CD4-positive, alpha-beta T cell treated with Interleukin-21 for 1 hour (primary cell): ENCODE measurements at places on chromosomes 12 and 14.

DNA sequence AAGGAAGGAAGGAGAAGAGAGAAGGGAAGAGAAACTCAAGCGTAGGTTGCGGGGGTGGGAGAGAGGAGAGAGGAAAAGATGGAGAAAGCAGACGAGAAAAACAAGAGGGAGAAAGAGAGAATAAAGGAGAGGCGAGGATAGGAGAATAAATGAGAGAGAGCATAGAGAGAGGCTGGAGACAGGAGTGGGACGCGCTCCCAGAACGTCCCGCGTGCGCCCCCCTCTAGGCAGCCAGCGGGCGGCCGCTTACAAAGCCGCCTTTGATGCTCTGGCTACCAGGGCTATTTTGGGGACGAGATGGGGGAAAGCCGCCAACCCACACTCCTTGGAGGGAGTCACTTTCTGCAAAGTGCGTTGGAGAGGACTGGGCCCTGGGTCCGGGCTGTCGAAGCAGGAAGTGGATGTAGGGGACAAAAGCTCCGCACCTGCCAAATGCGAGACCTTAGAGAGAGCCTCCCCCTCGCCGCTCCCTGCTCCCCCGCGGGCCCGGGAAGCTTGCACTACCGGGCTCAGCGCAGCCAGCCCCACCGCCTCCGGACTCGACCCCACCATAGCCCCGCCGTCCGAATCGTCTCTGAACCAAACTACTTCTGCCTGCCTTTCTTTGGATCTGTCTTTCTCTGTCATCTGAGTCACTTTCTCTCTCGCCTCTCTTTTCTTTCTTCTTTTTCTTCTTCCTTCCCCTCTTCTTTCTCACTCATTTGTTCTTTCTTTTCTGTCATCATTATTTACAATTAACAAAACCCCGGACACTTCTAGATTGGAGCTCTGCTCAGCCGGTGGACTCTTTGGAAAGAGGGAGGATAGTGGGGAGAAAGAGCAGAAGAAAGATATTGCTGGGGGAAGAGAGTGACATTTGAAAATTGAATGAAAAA, 8.0 kb downstream of the ASCL1 start:
- no peak for DNase-seq

GRCh38 chr12:130128790-130129735, 33.2 kb upstream of the FZD10 start:
- no peak for DNase-seq

- no peak for DNase-seq
Observed at GRCh38 chr12:38151991-38152700, 164.4 kb upstream of the ALG10B start.

DNA sequence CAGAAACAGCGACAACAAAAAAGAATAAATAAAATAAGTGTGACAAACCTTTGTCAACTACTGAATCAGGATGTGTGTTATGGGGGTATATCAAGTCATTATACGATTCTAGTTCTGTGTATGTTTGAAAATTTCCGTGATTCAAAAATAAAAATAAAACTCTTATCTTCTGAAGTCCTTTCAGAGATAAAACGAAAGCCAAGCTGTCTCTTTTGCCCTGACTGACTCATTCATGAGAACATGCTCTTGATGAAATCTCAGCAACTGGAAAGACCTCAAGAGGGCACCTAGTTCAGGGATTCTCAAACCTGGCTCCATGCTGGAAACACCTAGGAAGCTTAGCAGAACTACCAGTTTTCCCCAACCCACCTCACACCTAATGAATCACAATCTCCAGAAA, 9.2 kb downstream of the FOXN3 start:
- DNase-seq, result no peak

GRCh38 chr14:24425704-24426103, 3.8 kb downstream of the CBLN3 start:
- peak; percentile 46 for DNase-seq

DNA sequence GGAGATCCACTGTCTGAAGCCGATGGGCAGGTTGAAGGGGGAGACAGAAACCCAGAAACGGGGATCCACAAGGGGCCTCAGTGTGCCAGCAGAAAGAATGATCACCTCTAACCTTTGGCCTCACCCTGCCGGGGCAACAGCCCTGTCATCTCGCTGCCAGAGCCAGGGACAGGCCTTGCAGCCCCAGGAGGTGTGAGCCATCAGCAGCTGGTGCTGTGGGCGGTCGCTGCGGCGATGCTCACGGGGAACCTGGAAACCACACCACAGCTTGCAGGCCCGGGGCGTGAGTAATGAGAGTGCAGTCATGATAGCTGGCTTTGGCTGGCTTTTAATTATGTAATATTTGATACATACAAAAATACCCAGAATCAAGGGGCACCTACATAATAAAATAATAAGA, 4.7 kb upstream of the TTC7B start:
- DNase-seq, result peak; percentile 68

- no peak for DNase-seq
Observed at GRCh38 chr14:96145116-96145864, 59.3 kb upstream of the BDKRB2 start.

DNA sequence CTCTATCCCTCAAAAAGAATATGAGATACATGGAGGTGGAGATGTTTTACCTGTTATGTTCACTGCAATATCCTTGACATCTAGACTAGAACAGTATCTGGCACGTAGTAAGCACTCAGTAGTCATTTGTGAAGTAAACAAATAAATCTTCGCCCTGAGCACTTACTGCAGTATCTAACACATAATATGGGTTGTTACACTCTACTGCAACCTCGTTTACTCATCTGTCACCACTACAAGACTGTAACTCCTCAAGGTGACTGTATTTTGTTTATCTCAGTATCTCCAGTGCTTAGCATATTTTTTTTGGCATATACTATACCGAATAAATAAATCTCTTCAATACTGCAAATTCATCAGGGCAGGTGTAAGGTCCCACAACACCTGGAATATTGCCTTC, 66.1 kb downstream of the WASHC3 start:
- no peak for DNase-seq

DNA sequence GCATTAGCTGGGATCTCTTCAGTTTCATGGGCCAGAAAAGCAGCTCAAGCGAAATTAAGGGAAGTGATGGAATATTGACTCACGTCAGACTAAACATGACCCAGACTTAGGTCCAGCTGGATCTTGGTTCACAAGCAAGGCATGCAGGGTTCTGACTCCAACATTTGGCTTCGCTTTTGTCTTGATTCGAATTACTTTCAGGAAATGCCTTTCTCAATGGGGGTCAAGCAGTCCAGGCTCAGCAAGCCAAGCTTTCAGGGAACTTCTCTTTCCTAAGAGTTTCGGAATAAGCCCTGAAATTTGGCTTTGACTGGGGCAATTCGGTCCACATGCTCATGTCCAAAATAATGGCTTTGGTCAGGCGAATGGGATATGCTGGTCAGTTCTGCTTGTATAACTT, 678.7 kb upstream of the TMEM132C start:
- DNase-seq, result no peak

GRCh38 chr12:124684971-124685688, 117.7 kb upstream of the NCOR2 start:
- no peak for DNase-seq

GRCh38 chr14:48792376-48793024, 793.7 kb downstream of the RPS29 start:
- DNase-seq, result no peak

GRCh38 chr14:102282751-102283465, 22.1 kb downstream of the MOK start:
- no peak for DNase-seq

- DNase-seq, result no peak
Observed at GRCh38 chr12:123069436-123070266, 81.2 kb downstream of the PITPNM2 start.

- no peak for DNase-seq
Observed at GRCh38 chr14:68593806-68594536, 198.9 kb downstream of the ZFP36L1 start.

DNA sequence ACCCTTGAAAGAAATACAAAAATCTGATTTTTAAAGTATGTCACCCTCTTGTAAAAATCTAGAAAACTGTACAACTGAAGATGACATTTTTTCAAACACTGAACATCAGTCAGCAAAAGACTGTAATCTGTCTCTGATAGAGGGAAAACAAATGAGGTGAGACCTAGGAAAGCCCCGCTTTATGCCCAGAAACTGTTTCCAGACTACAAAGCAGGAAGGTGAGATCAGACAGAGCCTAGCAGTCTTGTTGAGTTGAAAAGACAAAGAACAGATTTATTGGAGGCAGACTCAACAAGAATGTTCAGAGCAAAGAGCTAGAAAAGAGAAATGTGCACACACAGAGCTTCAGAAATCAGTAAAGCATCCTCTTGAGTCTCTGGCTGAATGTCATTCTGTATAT, 873.6 kb downstream of the LRFN5 start:
- no peak for DNase-seq

GRCh38 chr12:103715494-103715893, 125.5 kb downstream of the NT5DC3 start:
- DNase-seq, result no peak

GRCh38 chr12:47218191-47218654, 138.5 kb upstream of the AMIGO2 start:
- peak; percentile 52 for DNase-seq

DNA sequence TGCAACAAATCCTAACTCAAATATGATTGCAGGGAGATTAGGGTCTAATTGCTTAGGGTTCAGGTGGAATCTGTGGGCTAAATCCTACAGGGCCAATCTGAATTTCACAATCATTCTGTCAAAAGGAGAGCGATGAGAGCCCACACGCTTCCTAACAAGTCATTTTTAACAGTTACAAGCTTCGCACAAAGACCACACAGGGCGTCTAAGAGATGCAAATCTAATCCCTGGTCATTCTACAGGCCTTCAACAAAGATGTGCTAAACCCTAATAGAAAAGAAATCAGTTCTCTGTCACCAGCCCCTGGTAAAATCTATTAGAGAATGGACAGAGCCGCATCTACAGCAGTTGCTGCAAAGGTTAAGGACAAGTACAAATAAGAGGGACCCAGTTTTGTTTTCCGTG, 15.3 kb downstream of the NKX2-1 start:
- no peak for DNase-seq

DNA sequence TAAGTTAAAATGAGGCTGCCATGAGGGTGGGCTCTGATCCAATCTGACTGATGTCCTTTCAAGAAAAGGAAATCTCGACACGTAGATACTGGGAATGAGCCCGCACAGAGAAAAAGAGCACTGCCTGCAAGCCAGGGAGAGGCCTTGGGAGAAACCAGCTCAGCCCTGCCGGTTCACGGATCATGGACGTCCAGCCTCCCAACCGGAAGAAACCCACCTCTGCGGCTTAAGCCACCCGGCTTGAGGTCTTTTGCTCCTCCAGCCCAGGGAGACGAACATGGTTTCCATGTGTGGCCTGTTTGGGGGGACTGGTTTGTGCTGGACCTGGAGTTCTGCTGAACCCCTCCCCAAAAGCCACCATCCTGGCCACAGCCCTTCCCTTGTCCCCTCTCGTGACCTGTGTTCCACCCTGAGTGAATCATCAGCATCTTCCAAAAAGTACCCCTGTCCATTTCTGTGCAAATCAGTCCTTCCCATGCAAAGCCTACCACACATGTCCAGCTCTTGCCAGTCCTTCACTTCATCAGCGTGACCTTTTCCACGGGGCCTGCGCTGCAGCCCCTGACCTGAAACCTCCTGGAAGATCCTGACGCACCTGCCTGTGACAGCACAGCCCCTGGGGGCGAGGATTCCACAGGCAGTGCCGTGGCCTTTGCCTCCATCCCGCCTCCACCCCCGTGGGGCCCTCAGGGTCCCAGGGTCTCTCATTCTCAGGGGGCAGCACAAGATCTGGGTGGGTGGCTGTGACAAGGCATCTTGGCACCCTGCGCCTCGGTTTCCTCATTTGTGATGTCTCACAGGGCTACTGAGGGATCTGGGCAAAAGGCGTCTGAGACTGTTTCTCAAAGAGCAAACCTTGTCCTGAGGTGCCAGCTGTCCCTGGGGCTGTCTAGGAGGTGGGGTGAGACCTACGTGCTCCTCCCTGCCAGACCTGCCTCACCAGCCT, 51.6 kb upstream of the GPR68 start:
- no peak for DNase-seq

- no peak for DNase-seq
Observed at GRCh38 chr14:71418532-71419245, 511.4 kb downstream of the PCNX1 start.

DNA sequence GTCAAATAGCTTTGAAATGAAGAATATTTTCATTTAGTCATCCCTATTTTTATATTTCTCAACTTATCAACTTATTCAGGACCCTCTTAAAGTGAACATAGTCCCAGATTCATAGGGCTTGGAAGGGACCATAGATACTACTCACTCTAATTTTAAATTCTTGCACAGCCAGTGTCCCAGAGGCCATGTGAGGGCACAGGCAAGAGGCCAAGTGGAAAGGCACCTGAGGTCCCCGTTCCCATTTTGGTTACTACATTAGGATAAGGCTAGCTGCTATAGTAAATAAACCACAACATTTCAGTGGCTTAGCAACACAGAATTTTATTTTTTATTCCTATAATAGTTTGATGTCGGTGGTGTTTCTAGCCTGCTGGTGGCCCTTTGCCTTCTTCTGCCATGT, 227.8 kb downstream of the SPTSSA start:
- no peak for DNase-seq

- DNase-seq, result no peak
Observed at GRCh38 chr12:121953695-121954094, 35.3 kb downstream of the CFAP251 start.

- no peak for DNase-seq
Observed at GRCh38 chr12:70271025-70271424, 27.8 kb downstream of the CNOT2 start.

DNA sequence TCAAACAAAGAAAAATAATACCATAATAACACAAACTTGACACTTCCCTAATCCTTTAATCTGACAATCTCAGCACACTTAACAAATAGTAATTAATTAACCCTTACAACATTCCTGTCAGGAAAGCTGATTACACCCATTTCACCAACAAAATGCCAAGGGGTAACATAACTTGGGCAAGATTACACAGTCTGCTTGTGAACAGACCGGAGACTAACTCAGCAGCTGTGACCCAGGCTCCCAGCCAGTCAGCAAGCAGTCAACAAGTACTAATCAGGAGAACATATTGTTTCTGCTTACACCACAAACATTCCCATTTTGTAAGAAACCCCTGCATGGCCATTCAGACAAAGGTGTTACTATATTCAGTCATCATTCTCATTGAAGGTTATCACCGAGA, 592.5 kb upstream of the FLRT2 start:
- DNase-seq, result no peak

GRCh38 chr14:53963320-53964227, 6.9 kb upstream of the BMP4 start:
- no peak for DNase-seq

DNA sequence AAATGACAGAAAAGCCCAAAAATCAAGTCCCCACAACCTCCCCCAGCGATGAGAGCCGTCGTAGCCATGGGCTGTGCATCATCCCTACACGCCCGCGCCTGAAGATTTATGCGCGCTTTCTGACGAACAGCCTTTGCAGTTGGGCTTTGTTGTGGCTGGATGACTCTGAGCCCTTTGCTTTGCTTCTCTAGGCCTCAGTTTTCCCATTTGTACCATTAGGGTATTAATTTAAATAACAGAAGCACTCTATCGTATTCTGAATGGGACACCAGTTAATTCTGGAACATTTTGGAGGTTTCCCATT, 24.2 kb downstream of the SFSWAP start:
- no peak for DNase-seq

DNA sequence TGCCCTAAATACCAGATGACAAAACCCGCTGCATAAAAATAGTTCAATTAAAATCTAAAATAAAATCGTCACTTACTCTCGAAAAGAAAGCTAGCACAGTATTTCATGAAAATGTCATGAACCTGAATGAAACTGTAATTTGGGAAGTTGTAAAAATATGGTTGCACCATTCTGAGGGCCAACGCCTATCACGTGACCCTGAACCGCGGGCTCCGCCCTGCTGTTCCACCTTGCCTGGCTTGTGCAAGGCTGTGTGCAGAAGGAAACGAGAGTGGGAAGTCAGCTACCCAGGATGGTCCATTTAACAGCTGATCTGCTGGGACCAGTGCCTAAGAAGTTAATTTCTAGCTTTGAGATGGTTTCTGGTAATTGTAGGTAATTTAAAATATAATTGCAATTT, 91.7 kb upstream of the BMP4 start:
- DNase-seq, result no peak
